Tibial nerve (tissue), 4 donors: ENCODE measurements at places on chromosomes 12 and 14. TPM values are rescaled to one million over a fixed set of nuclear protein-coding genes. Genes with fewer than 3 reads are reported as not detected.
A peak's percentile ranks its signal among the peaks of the same experiment; 100 is the strongest.

DNA sequence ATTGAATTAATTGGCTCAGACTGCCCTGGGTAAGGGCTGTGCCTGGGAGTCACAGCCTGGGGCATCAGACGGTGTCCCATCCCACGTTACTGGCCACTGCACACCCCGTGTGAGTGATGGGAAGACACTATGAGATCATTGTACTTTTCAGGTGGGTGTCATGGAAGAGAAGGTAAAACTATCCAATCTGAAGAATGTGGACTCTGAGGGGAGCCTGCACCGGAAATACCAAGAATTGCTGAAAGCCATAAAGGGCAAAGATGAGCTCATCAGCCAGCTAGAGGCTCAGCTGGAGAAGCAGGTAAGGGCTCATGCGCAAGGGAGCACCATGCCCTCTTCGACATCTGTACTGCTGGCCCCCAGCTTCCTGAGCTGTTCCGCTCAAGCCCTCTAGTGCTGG, 24.0 kb downstream of the PLEKHH1 start:
- no peaks in the 10 kb centered on the region for H3K27me3 ChIP-seq
- DNase-seq: no peak
- H3K4me3 ChIP-seq: no peak overlapping the region
- no peak overlapping the region for H3K27ac ChIP-seq
- peaks cover 4% of the 10 kb centered on the region for H3K36me3 ChIP-seq

DNA sequence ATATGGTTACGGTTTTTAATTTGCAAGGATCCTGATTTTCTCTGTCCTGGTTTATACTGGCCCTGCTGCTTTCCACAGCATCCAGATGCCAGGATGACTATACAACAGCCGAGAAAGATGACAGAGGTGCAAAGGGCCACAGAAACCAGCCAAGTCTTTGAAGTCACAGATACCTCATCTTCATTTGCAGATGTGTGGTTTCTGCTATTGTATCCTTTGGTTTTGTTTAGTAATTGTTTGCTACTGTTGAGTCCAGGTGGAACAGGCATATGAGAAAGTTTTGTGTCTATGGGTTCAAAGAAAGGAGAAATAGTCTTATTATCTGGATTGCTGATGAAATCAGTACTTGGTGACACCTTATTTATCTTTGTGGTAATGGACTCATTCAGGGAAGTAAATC, 17.3 kb upstream of the KLHL42 start:
- no peak overlapping the region for H3K4me3 ChIP-seq
- no peak overlapping the region for H3K27ac ChIP-seq
- no peak for DNase-seq
- no peaks in the 10 kb centered on the region for H3K36me3 ChIP-seq
- no peaks in the 10 kb centered on the region for H3K27me3 ChIP-seq
- no peaks in the 10 kb centered on the region for H3K4me1 ChIP-seq

DNA sequence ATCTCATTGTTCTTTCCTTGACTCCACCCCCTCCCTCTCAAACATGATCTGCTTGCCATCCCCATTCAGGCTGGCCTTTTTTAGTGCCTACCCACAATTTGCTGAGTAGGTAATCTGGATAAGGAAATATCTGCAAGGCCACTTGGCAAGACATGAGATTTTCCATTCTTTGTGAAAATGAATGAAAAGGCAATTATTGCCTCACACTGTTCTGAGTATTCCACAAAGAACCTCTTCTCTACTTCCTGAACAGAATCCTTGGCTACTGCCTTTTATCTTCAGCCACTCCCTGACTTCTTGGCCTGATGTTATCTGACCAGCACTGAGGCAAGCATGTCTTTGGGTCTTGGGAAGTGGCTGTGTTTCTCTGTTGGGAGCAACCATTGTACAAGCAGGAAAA, 263.2 kb upstream of the ATP2B1 start:
- DNase-seq: peak; percentile 43
- H3K27me3 ChIP-seq: no peaks in the 10 kb centered on the region

- no peak overlapping the region for H3K4me3 ChIP-seq
- H3K36me3 ChIP-seq: no peaks in the 10 kb centered on the region
- H3K27me3 ChIP-seq: no peaks in the 10 kb centered on the region
- DNase-seq: no peak
Measured at GRCh38 chr14:34668111-34668510, 38.2 kb upstream of the SNX6 start.

DNA sequence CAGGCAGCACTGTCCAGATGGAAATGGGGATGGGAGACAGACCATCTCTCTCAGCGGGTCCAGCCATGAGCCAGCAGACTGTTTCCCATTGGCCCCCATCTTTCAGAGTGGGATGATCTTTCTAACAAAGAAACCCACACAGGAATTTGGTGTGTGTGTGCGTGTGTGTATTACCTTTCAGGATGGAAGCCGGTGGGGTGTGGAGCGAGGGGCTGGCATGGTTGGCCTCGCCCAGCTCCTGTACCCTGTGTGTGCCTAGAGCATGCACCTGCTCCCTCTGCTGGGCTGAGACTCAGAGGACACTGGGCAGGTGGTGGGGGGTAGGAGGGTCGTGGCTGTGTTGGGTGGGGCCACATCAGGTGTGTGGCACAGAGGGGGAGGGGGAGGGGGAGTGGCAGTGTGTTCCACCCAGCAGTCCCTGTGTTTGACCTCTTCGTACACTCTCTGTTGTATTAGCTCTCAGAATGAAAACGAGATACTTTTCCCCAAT, 33.0 kb upstream of the TSPAN9 start:
- no peak for DNase-seq
- no peak overlapping the region for H3K4me3 ChIP-seq
- no peaks in the 10 kb centered on the region for H3K4me1 ChIP-seq
- no peak overlapping the region for H3K27ac ChIP-seq
- H3K36me3 ChIP-seq: no peaks in the 10 kb centered on the region

DNA sequence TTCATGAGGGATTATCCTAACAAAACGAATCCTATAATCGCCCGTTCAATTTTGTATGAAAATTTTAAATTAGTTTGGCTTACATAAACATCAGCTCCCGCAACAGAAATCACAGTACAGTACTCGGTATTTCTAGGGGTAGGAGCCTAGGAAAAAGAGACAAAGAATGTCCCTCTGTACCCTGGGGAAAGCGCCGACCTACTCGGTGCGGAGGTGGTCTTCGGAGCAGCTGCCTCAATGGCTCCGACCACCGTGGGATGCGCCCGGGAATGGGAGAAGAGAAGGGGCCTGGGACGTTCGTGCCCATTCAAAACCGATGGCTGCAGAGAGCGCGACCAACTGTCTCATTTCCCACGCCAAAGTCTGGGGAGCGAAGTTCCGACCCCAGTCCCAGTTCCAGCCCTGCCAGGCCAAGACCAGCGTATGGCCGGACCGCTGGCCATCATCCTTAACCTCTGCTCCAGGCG, 618 bp downstream of the GNPNAT1 start:
- no peak for DNase-seq
- H3K4me3 ChIP-seq: peak overlapping the region; percentile 76
- peak overlapping the region; percentile 93 for H3K27ac ChIP-seq
- H3K4me1 ChIP-seq: peaks cover 28% of the 10 kb centered on the region
- H3K36me3 ChIP-seq: no peaks in the 10 kb centered on the region
- H3K27me3 ChIP-seq: no peaks in the 10 kb centered on the region

- peaks cover 7% of the 10 kb centered on the region for H3K36me3 ChIP-seq
- H3K27me3 ChIP-seq: no peaks in the 10 kb centered on the region
- no peaks in the 10 kb centered on the region for H3K4me1 ChIP-seq
- H3K27ac ChIP-seq: no peak overlapping the region
- no peak for DNase-seq
Measured at GRCh38 chr12:48092611-48093010, 13.3 kb downstream of the SENP1 start.

The SOAT2 gene
- 0.66 TPM for total RNA-seq

- H3K27ac ChIP-seq: no peak overlapping the region
- no peaks in the 10 kb centered on the region for H3K36me3 ChIP-seq
- no peaks in the 10 kb centered on the region for H3K4me1 ChIP-seq
- no peak overlapping the region for H3K4me3 ChIP-seq
- DNase-seq: no peak
Measured at GRCh38 chr12:68587448-68587873, 23.2 kb upstream of the RAP1B start.

The PLEKHG7 gene
- 2.8 TPM for total RNA-seq

GRCh38 chr12:92769124-92769901, 66.5 kb downstream of the PLEKHG7 start:
- DNase-seq: no peak
- no peaks in the 10 kb centered on the region for H3K27me3 ChIP-seq
- H3K4me1 ChIP-seq: peaks cover 17% of the 10 kb centered on the region
- no peaks in the 10 kb centered on the region for H3K36me3 ChIP-seq
- peak overlapping the region; percentile 37 for H3K27ac ChIP-seq
- H3K4me3 ChIP-seq: no peak overlapping the region

The RNASE4 gene
- total RNA-seq: 137 TPM

GRCh38 chr12:77133566-77133965, 68.2 kb upstream of the E2F7 start:
- no peaks in the 10 kb centered on the region for H3K4me1 ChIP-seq
- H3K4me3 ChIP-seq: no peak overlapping the region
- no peaks in the 10 kb centered on the region for H3K27me3 ChIP-seq
- peak; percentile 13 for DNase-seq
- H3K36me3 ChIP-seq: no peaks in the 10 kb centered on the region
- no peak overlapping the region for H3K27ac ChIP-seq

- H3K4me1 ChIP-seq: no peaks in the 10 kb centered on the region
- no peak overlapping the region for H3K27ac ChIP-seq
- H3K27me3 ChIP-seq: no peaks in the 10 kb centered on the region
- no peak overlapping the region for H3K4me3 ChIP-seq
- DNase-seq: no peak
Measured at GRCh38 chr14:95585953-95586620, 51.2 kb downstream of the GLRX5 start.

DNA sequence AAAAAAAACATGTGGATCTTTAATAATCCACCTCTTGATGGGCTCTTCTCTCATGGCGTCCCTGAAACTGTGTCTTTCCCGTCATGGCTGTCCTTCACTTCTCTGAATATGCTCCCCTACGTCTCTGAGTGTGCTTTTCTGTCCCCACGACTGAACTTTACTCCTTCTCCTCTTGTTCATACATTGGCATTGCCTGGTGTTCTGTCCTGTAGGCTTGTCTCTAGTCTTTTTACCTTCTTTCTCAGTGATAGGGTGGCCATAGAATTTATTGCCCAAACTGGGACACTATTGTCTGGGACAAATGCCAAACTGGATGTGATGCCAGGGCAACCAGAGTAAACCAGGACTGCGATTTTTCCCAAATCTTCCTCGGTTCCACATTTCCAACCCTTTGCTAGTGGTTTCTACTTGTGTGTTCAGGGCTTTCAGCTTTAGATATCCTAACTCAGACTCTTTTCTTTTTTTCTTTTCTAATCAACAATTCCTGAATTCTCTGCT, 202.2 kb downstream of the ATP23 start:
- H3K4me1 ChIP-seq: no peaks in the 10 kb centered on the region
- no peaks in the 10 kb centered on the region for H3K36me3 ChIP-seq
- no peak overlapping the region for H3K27ac ChIP-seq
- H3K4me3 ChIP-seq: no peak overlapping the region
- DNase-seq: no peak
- H3K27me3 ChIP-seq: no peaks in the 10 kb centered on the region

DNA sequence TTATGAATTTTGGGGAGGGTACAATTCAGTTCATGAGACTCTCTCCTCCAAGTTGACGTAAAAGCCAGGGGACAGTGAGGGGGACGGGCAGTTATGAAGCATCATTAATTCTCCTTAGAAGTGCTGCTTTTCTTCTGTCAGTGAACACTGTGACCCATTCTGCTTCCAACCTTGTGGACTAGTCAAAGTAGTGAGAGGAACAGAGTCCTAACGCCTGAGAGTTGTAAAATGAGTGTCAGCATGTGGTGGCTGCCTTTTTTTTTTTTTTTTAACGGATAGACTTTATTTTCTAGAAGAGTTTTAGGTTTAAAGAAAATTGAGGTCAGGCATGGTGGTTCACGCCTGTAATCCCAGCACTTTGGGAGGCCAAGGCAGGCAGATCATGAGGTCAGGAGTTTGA, 15.5 kb downstream of the RESF1 start:
- H3K4me3 ChIP-seq: no peak overlapping the region
- no peak overlapping the region for H3K27ac ChIP-seq
- H3K36me3 ChIP-seq: no peaks in the 10 kb centered on the region
- no peaks in the 10 kb centered on the region for H3K4me1 ChIP-seq
- no peak for DNase-seq

The SYCP3 gene
- total RNA-seq: 0.60 TPM

- peak overlapping the region; percentile 73 for H3K27ac ChIP-seq
- DNase-seq: no peak
- H3K4me1 ChIP-seq: no peaks in the 10 kb centered on the region
- H3K4me3 ChIP-seq: no peak overlapping the region
- H3K36me3 ChIP-seq: no peaks in the 10 kb centered on the region
- no peaks in the 10 kb centered on the region for H3K27me3 ChIP-seq
Measured at GRCh38 chr14:50659327-50659974, 8.7 kb downstream of the SAV1 start.

- no peak for DNase-seq
- no peak overlapping the region for H3K27ac ChIP-seq
- no peaks in the 10 kb centered on the region for H3K36me3 ChIP-seq
Measured at GRCh38 chr12:63302269-63302940, 151.4 kb upstream of the AVPR1A start.

The OR10P1 gene
- total RNA-seq: not detected

The LBHD2 gene
- total RNA-seq: not detected

The ISM2 gene
- not detected for total RNA-seq

- no peak overlapping the region for H3K4me3 ChIP-seq
- no peaks in the 10 kb centered on the region for H3K27me3 ChIP-seq
- H3K27ac ChIP-seq: no peak overlapping the region
Measured at GRCh38 chr12:63163541-63163940, 12.5 kb upstream of the AVPR1A start.

GRCh38 chr12:122005252-122005776, 16.4 kb upstream of the BCL7A start:
- H3K4me1 ChIP-seq: no peaks in the 10 kb centered on the region
- H3K36me3 ChIP-seq: no peaks in the 10 kb centered on the region
- no peak overlapping the region for H3K27ac ChIP-seq
- DNase-seq: no peak

GRCh38 chr12:55925870-55926737, 1.6 kb downstream of the PYM1 start:
- no peaks in the 10 kb centered on the region for H3K4me1 ChIP-seq
- peak overlapping the region; percentile 93 for H3K27ac ChIP-seq
- DNase-seq: no peak
- no peaks in the 10 kb centered on the region for H3K36me3 ChIP-seq
- H3K27me3 ChIP-seq: no peaks in the 10 kb centered on the region

DNA sequence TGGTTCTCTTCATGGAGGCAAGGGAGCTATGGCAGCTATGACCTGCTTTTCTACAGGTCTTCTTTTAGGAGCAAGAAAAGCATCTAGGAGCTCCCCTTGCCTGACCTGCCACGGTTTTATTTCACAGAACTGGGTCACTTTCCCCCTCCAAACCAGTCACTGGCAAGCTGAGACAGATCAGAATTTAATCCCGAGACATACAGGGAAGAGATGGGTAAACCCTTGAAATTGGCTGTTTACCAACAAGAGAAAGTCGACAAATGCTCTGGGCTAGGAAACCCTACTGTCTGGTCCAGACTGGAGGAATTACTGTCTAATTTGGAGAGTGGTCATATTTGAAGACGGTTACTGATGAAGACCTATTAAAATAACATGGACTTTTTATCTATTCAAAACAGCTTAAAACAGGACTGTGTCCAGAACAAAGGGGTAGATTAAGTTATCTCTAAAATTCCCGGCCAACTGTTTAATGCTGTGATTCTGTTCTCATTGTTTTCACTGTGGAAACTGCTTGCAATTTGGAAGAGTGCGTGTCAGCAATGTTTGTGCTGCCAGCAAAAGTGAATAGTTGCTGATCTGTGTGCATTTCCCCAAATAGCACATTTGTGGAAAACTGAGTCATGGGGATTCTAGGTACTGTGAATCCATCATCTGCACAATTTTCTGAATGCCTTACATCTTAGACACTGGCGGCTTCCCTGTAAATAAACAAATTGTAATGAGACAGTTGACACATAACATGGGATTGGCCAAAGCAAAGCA, 73.4 kb upstream of the EEA1 start:
- no peaks in the 10 kb centered on the region for H3K4me1 ChIP-seq
- no peaks in the 10 kb centered on the region for H3K36me3 ChIP-seq
- no peak overlapping the region for H3K4me3 ChIP-seq
- peak overlapping the region; percentile 28 for H3K27ac ChIP-seq
- no peaks in the 10 kb centered on the region for H3K27me3 ChIP-seq
